ENCODE measurements at places on chromosomes 1 and 21.
A peak's percentile ranks its signal among the peaks of the same experiment; 100 is the strongest.

- DNase-seq: no peak
Observed at GRCh38 chr1:197320991-197321531, 53.0 kb downstream of the CRB1 start.

- DNase-seq: no peak
Observed at GRCh38 chr1:91777630-91778300, 108.2 kb downstream of the TGFBR3 start.

GRCh38 chr1:208201229-208201628, 43.0 kb downstream of the PLXNA2 start:
- DNase-seq: no peak

DNA sequence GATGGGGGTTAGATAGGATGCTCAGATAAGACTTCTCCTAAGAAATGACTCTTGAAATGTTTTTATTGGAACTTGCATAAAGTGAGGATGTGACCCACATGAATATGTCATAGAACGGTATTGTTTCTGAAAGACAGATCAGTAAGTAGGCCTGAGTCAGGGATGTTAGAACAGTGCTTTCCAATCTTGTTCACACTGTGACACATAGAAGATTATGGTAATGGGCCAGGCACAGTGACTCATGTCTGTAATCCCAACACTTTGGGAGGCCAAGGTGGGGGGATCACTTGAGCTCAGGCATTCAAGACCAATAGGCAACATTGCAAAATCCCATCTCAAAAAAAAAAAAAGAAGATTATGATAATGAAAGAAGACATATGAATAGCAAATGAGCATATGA, 32.9 kb downstream of the FMO4 start:
- DNase-seq: no peak

- DNase-seq: no peak
Observed at GRCh38 chr21:33444499-33444898, 35.3 kb downstream of the TMEM50B start.

- no peak for DNase-seq
Observed at GRCh38 chr1:201560328-201561194, 21.6 kb downstream of the NAV1 start.

GRCh38 chr1:106998431-106999002, 58.0 kb upstream of the PRMT6 start:
- DNase-seq: no peak

DNA sequence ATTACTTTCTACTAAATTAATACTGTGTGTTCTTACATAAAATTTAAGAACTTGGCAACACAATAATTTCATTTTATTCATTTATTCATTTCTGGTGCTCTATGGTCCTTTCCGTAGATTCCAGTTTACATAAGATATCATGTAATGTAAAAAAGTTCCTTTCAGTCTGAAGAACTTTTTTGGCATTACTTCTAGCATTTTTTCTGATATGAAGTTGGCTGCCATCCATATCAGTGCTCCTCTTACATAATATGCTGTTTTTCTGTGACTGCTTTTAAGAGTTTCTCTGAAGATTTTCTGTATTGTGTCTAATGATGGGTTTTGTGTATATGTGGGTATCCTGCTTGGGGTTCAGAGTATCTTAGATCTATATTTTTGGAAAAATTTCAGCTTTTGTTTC, 34.8 kb downstream of the LIN9 start:
- DNase-seq: peak; percentile 47

DNA sequence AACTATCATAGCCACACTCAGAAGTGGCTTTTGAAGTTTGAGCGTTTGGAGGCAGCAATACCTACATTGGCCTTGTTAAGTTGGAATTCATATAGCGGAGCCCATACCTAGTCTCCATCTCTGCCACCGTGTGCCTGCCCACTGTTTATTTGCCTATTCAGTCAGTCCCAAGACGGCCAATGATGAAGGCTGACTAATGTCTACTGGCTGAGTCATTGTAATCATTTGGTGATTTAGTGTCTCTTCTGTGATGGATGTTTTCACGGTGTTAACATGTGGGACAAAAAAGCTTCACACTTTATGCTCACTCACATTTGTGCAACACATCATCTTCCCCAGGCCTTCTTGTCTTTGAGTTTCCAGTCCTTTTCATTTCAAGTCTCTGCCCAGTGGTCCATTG, 92.6 kb upstream of the PBX1 start:
- DNase-seq: no peak

DNA sequence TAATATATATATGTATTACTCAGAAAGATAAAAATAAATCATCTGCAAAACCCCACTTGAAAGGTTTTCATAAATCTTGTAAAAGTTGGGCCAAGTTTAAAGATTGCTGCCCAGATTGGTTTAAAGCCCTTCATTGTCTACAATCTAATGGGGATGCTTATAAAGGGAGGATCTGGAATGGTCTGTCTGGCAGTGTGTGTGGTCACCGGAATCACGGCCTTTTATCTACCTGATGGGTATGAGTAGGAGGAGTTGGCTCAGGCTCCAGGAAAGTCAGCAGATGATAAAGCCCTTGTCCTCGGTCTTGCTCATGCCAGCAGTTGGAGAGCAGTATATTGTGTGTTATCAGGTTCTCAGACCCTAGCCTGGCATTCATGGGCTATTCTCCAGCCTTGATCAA, 197.7 kb downstream of the ROR1 start:
- no peak for DNase-seq

DNA sequence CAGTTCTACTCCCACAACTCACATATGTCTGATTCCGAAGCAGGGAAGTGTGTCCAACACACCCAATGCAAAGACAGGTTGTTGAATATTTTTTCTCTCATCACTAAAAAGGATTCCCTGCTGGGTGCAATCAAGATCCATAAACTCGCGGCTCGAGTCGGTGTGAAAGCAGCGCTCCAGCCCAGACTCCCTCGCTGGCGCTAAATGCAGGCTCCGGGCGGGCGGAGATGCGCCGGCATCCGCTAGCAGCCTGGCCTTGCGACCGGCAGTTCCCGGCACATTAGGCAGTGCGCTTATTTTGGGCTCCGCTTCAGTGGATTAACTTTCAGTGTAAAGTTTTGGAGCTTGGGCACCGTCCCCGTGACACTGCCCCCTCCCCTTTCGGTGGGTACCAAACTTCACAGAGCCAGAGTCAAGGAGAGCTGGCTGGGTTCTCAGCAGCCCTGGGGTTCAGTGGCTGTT, 87.7 kb upstream of the POU3F1 start:
- no peak for DNase-seq

Measured in hematopoietic multipotent progenitor cell treated with erythropoietin and hydrocortisone succinate and interleukin-3 and kit ligand, for 15 days (in vitro differentiated cells).